ENCODE measurements at places on chromosomes 5 and 9.

- no peak for DNase-seq
Observed at GRCh38 chr5:68562308-68562707, 346.8 kb downstream of the PIK3R1 start.

DNA sequence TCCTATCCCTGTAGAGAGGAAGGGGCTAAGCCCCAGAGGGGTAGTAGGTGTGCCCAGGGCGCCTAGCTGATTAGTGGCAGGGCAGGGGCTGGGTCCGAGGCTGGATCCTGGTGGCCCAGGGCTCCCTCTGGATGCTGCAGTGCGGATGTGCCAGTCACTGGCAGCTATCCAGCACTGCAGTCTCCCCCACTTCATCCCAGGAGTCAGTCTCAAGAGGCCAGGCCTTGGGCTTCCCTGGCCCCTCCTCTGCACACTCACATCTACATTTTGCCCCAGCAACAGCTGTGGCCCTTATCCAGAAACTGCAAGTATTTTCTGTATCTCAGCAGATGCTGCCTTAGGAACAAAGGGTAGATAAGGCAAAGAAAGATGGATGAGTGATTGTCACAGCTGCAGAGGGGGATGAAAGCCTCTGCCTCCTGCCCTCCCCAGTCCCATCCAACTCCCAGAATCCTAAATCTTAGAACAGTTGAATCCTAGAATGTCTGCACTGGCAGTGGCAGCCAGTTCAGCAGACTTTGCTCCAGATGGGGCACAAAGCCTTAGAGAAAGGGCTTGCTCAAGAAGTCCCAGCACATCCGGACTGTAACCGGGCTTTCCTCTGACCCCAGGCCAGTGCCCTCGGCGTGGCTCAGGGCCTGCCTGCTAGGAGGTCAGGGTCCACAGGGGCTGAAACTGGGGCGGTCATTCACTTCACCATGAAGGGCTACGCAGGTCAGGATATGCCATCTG is 1.6 kb downstream of the ANXA6 start:
- DNase-seq = no peak

- no peak for DNase-seq
Observed at GRCh38 chr9:6195714-6196360, 19.8 kb upstream of the IL33 start.

GRCh38 chr5:144697847-144698262 is 527.2 kb downstream of the KCTD16 start:
- DNase-seq = no peak

DNA sequence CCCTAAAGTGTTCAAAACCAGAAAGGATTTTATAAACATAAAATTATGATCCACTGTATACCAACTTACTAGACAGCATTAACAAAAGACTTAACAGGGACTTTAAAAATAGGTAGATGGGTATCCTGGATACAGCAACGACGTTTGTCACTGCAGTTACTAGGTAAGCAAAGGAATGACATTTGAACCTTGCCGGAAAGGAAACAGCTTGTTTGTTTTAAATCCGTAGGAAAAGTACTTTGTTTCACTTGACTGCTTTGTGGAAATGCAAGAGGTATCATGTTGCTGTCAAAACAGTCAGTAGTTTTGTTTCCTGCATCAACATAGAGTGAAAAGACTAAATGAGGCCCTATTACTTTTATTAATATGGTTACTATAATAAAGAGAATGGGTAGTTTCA is 122.9 kb downstream of the CDC42SE2 start:
- DNase-seq = no peak

DNA sequence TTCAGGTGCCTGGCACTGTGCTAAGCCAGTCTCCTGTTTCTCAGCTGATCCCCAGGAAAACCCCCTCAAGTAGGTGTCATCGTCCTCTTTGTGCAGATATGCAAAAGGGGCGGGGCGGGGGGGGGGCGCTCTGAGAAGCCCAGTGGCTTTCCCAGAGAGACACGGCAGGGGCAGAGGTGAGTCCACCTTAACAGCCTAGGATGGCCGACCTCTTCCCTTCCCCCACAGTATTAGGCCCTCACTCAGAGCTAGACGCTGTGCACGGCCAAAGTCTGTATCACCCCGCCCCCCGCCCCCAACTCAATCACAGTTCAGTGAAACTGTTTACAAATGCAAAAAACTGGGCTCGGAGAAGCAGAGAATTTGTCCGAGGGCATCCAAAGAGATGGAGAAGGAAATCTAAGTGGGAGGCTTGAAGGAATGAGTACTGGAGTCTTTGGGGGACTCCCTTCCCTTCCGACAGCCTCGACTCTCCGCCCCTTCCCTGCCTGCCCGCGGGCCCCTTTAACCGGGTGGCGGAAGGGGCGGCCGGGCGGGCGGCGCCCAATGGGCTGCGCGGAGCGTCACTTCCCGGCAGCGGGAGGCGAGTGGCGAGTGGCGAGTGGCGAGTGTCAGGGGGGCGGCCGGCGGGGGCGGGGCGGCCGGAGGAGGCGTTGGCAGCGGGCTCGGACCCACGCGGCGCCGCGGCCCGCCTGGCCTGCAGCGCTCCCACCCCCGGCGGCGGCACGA is at the start of gene ERGIC1:
Gene ERGIC1 (plus strand): TSS at position 566 of the 729 bp plus-strand sequence. CDS start 163 bp downstream, at position 729.
- DNase-seq = peak; percentile 58

DNA sequence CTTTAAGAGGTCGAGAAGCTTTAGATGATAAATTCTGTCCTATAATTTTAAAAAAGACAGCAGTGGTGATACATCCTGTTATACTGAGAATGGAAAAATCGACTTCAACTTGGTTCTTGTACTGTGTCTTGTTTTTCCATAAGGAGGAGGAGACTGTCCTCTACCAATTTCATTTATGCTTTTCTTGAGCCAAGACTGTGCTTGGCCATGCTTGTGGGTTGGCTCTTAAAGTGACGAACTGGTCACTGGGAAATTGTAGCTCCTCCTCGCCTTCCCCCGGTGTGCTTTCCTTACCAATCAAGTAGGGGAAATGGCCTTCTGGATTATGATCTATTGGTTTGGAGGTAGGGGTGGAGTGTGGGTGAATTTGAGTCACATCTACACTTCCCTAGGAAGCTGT is 67.1 kb upstream of the HSPB3 start:
- DNase-seq = no peak

DNA sequence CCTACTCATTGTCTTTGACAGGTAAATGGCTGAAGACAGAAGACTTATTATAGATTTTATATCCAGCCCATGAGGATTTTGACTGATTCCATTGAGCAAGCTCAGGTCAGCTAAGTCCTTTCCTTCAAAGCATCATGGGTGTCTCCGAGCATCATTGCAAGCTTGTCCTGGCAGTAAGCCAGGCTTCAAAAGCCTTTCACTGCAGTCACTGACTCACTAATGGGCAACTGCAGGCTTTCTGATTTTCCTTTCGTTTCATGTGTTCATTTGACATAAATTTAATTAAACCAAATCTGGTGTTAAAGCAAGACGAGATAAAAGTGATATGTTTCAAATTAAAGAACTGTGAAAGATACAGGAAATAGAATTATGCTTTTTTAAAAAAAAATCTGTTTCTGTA is 426.2 kb downstream of the ANXA1 start:
- DNase-seq = no peak

GRCh38 chr5:117209479-117209878 is 634.9 kb upstream of the SEMA6A start:
- no peak for DNase-seq

GRCh38 chr5:143931476-143931875 is 119.5 kb downstream of the HMHB1 start:
- no peak for DNase-seq

DNA sequence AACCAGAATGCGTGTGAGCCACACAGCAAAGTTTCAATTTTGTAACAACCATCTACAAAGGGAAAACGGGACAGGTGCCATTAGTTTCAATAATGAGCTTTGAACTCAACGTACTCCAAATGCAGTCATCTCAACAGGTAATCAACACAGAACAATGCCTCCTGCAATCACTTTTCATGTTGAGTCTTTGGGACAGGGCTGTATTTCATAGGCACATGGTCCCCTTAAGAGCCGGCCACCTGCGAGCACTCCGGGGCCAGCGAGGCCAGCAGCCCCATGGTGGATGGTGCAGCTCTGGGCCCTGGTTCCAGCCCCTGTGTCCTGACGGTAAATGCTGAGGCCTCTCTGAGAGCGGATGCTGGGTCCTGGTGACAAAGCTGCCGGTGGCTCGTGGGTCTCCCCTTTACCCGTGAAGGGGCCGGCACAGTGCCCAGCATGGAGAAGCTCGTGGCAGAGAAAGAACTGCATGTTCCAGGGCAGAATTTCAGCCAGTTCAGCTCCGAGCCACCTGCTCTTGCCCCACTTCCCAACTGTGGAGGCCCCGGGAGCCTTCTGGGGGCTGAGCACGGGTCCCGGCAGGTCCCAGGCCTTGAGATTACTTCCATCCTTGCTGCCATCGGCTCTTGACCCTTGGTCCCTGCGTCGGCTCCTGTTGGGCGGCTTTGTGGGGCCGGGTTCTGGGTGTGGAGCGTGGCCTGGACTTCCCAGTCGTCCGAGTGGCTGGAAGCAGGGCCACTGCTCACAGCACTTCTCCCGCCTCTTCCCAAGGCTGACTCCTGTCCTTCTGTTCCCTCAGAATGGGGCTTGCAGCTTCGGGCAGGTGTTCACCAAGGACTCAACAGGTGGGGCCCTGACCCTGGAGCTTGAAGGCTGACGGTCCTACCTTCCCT is 26.1 kb upstream of the RNU6ATAC start:
- DNase-seq = no peak

DNA sequence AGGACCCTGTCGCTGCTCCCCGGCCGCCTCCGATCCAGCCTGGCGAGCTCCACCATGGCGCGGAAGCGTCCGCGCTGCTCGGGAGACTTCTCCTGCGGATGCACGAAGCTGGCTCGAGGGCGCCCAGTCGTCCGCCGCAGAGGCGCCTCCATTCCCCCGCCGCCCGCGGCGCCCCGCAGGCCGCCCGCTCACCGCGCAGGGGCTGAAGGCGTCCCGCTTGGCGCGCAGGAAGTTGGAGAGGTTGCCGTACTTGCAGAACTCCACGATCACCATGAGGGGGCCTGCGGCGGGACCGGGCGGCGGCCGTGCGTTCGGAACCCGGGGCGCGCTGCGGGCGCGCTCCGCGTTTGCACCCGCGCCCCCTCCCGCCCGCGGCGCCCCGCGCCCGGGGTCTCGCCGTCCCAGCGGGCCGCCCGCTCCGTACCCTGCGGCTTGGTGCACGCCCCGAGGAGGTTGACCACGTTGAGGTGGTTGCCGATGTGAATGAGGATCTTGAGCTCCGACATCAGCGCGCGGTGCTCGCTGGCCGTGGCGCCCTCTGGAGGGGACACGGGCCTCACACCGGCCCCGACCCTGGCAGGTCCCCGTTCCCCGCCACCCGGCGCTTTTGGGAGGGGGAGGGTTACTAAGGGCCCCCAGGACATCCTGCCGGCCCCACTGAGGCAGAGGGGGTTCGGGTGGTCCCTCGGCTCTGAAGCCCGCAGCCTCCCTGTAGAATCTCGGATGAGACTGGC is 27.7 kb upstream of the SCGB3A1 start:
- no peak for DNase-seq

- DNase-seq = no peak
Observed at GRCh38 chr9:76687861-76688391, 76.3 kb upstream of the PCA3 start.

GRCh38 chr9:5784526-5785315 is 48.2 kb downstream of the ERMP1 start:
- no peak for DNase-seq

- DNase-seq = no peak
Observed at GRCh38 chr9:96021551-96022444, 146.3 kb downstream of the ERCC6L2 start.

GRCh38 chr9:71929791-71930440 is 18.5 kb downstream of the C9orf85 start:
- DNase-seq = no peak

GRCh38 chr5:89560696-89561095 is 677.7 kb upstream of the MEF2C start:
- no peak for DNase-seq

- DNase-seq = no peak
Observed at GRCh38 chr9:70043689-70044489, at the start of gene MAMDC2. Gene MAMDC2, plus strand, starts transcription at chr9:70043848. Its CDS starts 350 bp downstream, at chr9:70044198.

DNA sequence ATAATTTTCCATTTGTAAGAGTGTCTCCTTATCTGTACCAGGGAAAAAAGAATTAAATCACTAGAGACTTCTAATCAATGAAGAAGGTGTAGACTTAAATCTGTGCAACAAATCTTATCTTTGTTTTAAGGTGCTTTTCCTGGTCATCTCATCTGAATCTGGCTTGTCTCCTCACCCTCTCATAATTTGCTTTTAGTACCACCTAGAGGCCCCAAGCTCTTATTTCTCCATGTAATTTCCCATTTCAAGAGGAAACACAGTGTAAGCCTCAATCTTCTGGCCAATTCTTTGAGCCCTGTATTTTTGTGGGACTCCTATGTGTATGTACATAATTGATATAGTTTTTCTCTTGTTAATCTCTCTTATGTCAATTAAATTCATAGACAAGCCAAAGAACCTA is 1975.3 kb upstream of the CDH6 start:
- DNase-seq = no peak

DNA sequence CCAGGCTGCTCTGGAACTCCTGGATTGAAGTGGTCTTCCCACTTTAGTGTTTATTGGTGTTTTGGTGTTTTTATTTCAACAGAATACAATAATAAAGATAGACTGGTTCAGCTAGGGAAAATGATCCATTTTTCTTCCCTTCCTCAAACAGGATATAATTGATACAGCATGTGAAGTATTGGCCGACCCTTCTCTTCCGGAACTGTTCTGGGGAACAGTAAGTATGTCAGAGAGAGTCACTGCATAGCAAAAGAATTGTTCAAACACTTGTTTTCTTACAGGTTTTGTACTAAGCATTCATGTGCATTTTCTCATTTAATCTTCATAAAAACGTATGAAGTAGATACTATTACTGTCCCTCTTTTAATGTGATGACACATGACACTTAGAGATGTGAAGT is 31.6 kb downstream of the NUP188 start:
- no peak for DNase-seq

- DNase-seq = no peak
Observed at GRCh38 chr9:2290382-2290781, 275.2 kb downstream of the SMARCA2 start.

- no peak for DNase-seq
Observed at GRCh38 chr5:155064580-155064979, 51.0 kb downstream of the KIF4B start.

GRCh38 chr9:137354845-137355760 is 53.0 kb upstream of the NRARP start:
- no peak for DNase-seq

GRCh38 chr9:86041311-86041741 is 58.0 kb downstream of the GOLM1 start:
- no peak for DNase-seq

DNA sequence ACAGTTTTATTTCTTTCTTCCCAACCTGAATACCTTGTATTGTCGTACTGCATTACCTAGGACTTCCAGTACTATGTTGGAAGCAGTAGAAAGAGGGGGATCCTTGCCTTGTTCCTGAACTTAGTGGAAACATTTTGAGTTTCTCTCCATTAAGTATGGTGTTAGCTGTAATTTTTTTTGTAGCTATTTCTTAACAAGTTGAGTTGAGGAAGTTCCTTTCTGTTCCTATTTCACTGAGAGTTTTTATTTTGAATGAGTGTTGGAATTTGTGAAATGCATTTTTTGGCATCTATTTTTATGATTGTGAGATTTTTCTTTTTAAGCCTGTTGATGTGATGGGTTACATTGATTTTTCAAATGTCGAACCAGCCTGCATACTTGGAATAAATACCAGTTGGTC is 49.0 kb downstream of the FSD1L start:
- no peak for DNase-seq

- DNase-seq = no peak
Observed at GRCh38 chr5:176532795-176533194, 4.4 kb downstream of the RNF44 start.
